ENCODE measurements at places on chromosomes 3 and 15.

DNA sequence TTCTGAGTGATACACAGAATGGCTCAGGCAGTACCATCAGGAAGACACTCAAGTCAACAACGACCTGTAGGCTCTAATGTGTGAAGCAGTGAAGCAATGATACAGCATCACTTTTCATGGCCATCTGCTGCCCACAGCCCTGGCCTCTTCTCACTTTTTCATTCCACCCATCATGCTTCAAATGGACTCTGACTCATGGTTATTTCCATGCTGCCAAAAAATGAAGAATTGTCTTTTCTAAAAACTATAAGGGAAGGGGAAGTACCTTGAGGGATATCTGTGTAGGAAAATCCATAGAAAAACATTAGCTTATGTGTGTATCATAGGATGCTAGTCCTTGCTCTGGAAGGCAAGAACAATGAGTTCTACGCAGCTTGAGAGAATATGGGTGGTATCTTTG is 11.5 kb downstream of the HGD start:
- DNase-seq: no peak

DNA sequence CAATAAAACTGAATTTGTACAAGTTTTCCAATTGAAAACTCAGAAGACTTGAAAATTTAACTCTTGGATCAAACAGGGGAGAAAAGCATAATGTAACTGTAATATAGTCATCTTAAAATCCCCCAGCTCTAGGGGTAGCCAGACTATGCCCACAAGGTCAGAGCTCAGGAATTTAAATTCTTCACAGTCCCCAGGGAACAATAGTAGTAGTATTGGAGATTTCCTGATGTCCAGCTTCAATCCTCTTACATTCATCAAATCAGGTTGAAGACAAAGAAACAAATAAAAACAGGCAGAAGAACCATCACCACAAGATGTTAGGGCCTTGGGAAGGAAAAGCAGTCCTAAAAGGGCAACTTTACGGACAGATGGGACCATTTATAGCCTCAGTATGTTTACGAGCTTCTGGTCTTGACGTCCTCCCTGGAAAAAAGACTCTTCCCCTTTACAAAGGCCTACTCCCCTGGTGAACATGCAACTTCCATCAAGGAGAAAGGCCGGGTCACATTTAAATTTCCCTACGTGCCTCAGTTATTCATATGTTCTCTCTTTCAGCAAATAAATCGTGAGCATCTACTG is 96.8 kb downstream of the PLCH1 start:
- DNase-seq: no peak

DNA sequence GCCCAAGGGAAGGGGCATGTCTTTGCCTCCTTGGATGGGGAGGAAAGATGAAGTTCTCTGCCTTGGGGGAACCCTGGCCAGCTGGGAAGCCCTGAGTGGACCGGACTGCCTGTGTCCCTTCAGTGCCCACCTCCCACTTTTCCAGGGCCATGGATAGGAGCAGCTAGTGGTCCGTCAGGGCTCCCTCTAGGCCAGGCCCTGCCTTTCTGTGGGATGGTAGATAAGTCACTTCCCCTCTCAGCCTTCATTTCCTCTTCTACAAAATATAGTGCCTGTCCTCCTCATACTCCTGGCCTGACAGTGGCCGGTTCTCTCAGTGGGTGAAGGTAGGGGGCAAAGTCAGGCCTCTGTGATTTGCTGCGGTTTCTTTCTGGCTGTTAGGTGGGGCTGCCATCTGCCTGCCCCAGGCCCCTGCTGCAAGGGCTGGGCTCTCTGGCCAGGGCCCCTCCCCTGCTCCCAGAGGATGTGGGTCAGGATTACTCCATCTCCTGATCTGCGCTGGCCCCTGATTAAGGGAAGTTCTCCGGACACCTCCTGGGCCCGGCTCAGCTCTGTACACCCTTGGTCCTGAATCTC is 1.4 kb downstream of the PLEKHO2 start:
- DNase-seq: no peak

- no peak for DNase-seq
Measured at GRCh38 chr3:40187945-40188344, 121.6 kb upstream of the EIF1B start.

DNA sequence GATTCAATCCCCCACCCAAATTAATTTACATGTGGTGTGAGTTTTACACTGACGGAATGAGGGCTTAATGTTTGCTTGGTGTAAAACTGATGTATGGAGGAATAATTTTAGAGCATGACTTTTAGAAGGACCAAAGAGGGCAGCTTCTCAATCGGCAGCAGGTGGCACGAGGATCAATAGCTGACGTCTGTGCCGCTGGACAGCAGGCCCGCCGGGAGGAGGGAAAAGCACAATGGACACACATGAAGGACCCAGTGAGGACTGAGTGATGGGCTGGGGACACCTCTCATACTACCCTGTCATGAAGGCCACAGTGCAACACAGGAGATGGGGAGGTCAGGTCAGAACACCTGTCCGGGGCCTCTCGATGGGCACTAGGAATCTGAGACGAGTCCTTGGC is 61.4 kb upstream of the NSMCE3 start:
- no peak for DNase-seq

DNA sequence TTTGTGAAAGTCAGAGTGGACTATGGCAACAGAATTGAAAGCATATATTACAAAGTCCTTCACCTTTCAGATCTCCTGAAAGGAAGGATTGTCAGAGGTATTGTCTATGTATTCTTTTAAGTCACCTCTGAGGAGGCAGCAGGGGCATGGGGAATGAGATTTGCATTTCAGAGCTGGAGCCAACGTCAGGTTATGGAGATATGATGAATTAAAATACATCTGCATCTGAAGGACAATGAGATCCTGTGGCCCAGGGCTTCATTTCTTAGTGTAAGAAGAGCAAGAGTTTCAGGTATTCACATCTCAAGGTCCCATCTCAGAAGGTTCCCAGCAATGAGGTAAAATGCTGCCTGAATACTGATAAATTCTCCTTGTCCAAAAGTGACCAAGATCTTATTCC is 695.8 kb downstream of the TUSC7 start:
- DNase-seq: no peak

GRCh38 chr3:26960382-26960781 is 337.8 kb downstream of the LRRC3B start:
- DNase-seq: no peak

DNA sequence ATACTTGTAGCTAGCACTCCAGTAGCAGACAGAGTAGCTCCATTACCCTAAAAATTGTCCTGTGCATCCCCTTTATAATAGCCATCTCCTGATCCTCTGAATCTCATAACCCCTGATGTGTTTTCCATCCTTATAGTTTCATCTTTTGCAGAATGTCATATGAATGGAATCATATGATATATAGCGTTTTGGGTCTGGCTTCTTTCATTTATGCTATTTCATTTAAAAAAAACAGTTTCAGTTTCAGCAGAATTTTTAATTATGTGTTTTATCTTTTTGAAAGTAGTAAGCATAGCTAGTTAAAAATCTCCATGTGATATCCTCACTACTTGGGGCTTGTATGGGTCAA is 132.7 kb downstream of the KLF13 start:
- no peak for DNase-seq

GRCh38 chr15:60993008-60993407 is 236.1 kb downstream of the RORA start:
- DNase-seq: no peak

DNA sequence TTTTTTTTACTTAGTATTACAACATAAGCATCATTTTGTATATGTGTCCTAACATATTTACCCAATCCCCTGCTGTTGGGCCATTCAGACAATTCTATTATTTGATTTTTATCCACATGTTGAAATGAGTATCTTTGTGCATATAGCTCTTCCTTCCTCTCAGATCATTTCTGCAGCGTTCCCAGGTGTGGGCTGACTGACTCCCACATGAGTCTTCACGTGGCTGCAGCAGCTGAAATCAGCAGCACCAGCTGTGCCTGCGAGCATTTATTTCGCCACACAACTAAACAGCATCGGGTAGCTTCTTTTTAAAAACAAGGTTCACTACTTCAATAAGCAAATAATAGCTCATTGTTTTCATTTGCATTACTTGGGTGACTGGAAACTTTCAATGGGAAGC is 44.5 kb upstream of the PDE8A start:
- no peak for DNase-seq

- DNase-seq: no peak
Measured at GRCh38 chr3:117399311-117400078, 689.9 kb downstream of the TUSC7 start.

DNA sequence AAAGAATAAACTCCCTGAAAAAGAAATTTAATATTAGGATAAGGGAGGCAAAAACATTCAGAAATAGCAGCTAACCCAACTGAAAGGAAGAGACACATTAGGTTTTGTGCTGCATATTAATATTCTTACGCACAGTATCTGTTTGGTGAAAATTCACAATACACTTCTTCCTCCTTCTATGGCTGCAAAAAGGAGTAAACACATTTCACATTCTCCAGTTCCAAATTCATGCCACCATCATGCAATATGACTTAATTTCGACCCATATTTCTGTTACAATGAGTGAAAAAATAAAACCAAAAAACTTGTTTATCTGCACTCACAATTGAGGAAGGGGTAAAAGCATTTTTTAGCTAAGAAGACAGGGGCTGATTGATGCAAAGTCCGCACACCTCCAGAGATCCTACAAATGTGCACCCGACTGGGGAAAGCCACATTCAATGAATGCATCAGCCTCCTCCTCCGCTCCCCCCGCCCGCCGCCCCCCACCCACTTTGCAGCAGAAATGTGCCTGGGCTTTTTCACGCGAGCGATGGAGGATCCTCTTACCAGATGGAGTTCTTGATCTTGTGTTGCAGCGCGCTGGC is 1.0 kb downstream of the RFX7 start:
- DNase-seq: no peak

GRCh38 chr15:77035584-77035983 is 35.3 kb downstream of the TSPAN3 start:
- no peak for DNase-seq

DNA sequence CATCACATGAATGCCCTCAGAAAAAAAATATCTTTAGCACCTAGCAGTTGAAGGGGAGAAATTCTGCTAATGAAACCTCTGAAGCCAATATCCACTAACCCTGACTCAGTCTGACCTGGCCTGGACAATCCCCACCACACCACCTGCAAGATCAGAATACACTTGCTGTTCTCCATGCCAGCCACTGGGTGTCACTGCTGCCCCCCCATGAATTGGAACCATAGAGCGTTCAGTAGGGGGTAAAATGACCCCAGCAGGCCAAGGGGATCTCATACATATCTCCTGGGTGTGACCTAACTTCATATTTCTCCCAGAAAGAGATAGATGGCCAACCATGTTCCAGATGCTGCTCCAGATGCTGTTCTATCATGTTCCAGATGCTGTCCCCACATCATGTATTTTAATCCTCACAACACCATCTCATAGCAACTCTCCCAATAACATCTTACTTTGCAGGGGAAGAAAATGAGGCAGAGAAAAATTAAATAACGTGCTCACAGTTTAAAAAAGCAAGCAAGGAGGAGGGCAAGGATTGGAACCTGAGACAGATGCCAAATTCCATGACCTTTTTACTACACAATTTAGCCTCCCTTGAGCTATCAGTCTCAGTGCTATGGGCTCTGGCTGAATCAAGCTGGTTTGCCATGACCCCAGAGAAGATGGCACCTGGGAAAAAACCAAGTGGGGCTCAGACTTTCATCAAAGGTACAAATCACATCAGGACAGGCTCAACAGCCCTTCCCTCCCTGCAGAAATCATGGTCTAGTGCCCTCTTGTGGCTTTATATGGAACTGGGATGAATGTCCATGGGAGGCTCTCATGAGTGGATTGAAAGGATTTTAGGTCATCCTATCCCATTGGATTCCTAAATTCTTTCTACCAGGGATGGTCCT is 12.4 kb downstream of the NTRK3 start:
- DNase-seq: no peak

GRCh38 chr15:32646291-32646690 is 4.8 kb downstream of the SCG5 start:
- DNase-seq: no peak

GRCh38 chr15:56759450-56759845 is 26.1 kb upstream of the ZNF280D start:
- no peak for DNase-seq

DNA sequence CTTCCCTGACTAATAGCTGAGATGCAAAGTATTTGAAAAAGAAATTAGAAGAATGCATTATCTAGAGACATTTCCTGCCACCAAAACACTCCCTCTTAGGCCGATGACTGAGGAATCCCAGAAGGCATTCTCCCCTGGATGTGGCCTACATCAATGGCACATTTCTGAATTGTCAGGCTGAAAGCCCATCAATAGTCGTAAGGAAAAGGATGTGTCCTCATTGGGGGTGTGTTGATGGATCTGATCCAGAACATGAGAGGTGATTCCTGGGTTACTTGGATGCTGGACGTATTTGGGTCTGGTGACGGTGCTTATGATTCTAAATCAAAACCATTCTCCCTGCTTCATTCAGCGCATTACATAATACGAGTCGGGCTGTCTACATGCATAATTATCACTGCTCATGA is 216.9 kb upstream of the CDIN1 start:
- no peak for DNase-seq

DNA sequence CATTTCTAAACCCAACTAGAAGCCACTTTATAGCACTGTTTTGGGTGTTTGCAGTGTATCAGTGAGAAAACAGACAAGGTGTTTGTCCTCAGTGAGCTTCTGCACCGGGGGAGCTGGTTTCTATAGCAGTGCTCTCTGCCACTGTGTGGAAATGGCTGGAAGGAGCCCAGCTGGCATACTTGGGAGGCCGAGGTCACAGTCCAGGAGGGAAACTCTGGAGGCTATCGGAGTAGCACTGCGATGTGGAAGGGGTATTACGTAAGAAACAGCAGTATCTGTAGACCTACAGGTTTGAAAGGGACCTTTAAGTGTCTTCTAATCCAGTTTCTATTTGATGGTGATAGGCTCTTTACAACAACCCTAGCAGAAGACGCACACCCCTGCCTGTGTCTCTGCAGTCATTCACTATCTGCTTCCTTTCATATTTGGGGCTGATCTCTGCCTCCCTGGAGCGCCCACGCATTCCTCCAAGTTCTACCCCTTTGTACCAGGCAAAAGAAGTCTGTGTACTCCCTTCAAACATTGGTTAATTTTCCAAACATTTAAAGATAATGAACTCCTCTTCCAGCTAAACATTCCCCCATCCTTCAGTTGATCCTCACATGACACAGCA is 87.4 kb upstream of the ADAMTS17 start:
- no peak for DNase-seq

GRCh38 chr15:78837131-78837530 is 25.9 kb upstream of the ADAMTS7 start:
- DNase-seq: no peak

DNA sequence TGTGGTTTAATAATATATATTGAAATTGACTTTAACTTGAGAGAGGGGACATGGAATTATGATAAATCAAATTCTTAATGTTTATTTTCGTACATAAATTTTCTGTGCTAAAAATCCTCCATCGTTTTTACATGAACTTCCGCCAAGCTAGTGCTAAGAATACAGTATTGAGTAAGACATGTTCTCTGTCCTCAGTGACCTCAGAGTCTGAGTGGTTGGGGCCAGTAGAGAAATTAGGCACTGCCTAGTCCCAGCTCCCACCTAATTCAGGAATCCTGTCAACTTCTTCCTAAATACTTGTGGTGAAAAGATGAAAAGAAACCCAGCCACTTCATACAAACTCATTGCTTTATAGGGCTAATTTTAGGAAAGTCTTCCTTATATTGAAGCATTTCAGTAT is 110.3 kb downstream of the PPP2R3A start:
- no peak for DNase-seq

Data from effector CD8-positive, alpha-beta T cell (primary cell).